Posterior vena cava (tissue), 2 donors: ENCODE measurements at places on chromosomes 12 and 14.

DNA sequence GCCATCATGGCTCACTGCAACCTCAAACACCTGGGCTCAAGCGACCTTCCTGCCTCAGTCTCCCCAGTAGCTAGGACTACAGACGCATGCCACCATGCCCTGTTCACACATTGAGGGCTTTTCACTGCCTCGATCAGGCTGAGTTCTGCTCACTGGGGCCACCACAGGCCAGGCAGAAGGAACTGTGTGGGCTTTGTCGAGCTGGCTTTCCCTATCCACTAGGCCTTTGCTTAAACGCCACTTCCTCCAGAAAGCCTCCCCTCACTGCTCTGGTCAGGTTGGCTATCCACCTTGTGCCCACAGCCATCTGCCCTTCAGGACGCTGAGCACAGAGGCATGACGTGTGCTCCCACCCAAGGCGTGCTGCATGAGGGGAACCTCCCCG is 45.2 kb downstream of the MLXIP start:
- DNase-seq, result peak; percentile 26

DNA sequence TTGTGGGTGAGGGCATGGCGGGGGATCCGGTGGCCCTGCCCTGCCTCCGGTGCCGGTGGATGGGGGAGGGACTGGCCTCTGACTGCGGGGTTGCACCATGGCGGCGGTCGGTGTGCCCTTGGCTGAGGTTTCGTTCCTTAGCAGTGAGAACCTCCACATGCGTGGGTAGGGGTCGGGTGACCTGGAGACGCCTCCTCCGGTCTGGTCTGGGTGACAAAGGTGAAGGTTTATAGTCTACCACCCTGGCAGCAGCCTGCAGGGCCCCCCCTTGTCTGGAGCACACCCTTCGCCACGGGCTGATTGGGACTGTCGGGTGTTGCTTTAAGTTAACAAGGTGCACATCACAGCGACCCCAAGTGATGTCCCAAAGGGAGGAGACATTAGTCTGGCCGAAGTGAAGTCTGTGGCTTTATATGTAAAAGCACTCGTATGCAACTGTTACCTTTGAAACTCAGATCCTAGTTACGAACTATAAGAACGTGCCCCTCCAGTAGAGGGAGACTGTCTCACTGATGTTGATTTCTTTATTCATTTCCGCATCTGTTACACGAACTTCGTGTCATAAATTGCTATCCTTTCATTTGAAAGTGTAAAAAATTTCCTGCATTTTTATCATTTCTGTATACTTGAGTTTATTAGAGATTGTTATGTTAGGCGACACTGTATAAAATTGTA is 74.4 kb downstream of the WDR20 start:
- peak; percentile 73 for DNase-seq

GRCh38 chr12:2101359-2101758 is 48.6 kb downstream of the CACNA1C start:
- no peak for DNase-seq

DNA sequence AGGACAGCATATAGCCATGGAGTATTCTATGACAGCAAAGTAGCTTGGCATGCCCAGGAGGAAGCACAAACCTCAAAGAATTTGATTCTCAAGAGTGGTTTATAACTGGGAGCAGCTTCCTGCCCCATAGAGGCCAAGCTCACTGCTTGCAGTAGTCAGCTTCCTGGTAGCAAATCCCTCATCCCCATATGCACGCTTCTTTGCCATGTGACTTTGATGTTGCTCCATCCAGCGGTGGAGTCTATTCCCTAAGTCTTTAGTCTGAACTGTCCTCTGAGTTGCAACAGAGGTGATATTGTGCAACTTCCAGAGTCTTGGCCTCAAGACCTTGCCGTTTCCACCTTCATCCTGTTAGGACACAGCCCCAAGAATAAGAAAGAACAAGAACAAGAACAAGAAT is 996.8 kb upstream of the TMEM132C start:
- no peak for DNase-seq

GRCh38 chr12:16344269-16344668 is 3.2 kb upstream of the MGST1 start:
- DNase-seq, result no peak

GRCh38 chr14:32492457-32492856 is 163.4 kb downstream of the AKAP6 start:
- no peak for DNase-seq

DNA sequence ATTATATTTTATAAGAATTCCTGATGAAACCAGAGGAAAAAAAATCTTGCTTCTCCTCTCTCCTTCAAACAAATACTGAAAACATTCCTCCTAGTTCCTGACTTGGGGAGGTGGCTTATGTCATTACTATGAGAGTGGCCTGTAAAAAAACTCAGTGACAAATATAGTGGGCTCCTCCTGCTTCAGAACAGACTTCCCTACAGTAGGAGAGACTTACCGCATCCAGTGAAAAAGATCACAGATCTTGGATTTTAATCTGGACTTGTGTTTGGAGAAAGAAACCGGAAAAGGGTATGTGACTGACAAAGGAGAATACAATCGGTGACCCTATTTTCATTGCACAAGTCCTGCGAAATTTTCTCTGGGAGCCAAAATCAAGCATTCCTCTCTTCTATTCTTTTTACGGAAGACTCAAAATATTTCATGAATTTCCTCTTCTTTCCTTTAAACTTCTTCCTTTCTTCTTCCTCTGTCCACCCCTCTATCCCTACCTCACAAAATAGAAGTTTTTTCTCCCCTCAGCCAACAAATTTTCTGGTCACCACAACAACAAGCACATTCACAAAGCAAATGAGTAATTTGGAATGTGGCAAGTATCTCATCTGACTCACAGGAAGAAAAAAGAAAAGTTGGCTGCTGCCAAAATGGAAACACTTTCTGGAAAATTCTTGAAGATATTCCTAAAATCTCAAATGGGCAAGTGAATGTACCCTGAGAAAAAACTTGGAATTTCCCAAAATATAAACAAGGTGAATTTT is 185.1 kb upstream of the CDKN3 start:
- DNase-seq, result no peak

- DNase-seq, result peak; percentile 83
Measured at GRCh38 chr12:112891093-112892024, 15.4 kb upstream of the OAS1 start.

GRCh38 chr14:99889268-99889667 is 96.1 kb downstream of the EML1 start:
- DNase-seq, result no peak

DNA sequence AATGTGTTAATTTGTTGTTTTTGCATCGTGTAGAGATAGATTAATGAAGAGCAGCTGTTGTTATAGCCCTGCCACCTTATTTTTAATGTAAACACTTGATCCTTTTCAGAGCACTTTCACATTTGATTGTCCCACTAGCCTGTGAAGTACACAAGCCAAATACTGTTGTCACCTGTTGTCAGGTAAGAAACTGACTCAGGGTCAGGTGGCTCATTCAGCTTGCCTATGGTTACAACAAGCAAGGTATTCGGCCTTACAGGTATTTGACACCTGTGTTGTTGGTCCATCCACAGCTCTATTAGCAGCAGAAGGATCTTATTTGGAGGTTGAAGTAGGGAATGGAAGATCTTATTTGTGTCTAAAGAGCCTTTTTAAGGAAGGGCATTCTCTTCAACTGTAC is 108.9 kb downstream of the GPR135 start:
- DNase-seq, result no peak

DNA sequence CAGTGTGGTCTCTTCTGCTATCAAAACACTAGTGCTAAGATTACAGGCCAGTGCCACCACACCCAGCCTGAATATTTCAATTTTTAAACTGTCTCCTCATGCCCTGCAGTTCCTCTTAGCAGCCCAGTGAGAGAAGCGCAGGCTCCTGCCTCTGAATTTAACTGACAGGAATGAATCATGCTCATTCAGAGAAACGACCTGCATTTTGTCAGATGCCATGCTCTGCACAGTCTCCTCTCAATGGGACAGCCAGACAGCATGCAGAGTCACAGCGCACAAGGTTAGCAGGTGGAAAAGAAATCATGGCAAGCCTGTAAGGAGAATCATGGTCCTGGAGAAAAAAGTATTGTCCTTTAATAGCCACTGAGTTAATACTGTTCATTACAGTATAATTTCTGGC is 691.0 kb upstream of the SEL1L start:
- DNase-seq, result no peak

GRCh38 chr12:78878866-78879265 is 14.3 kb downstream of the SYT1 start:
- no peak for DNase-seq

DNA sequence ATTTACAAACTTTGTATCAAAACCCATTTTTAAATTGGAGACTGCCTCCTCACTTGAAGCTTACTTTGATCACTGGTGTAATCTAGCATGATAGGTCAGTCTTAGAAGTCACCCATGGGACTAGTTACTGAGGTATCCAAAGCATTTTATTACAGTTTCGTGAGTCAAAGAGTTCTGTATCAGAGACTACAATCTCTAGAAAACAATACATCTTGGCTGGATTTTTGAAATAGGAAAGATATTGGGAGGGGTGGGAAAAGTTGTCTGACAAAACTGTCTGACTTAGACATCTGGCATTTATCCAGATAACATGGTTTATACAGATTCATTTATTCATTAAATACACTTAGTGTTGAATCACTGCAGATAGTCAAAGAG is 173.5 kb upstream of the PDZRN4 start:
- no peak for DNase-seq

- DNase-seq, result peak; percentile 53
Measured at GRCh38 chr12:53211476-53212381, 4.7 kb upstream of the ITGB7 start.

- no peak for DNase-seq
Measured at GRCh38 chr14:74956027-74956279, 556 bp upstream of the PGF start.

GRCh38 chr12:105899589-105899988 is 239.2 kb downstream of the NUAK1 start:
- no peak for DNase-seq

DNA sequence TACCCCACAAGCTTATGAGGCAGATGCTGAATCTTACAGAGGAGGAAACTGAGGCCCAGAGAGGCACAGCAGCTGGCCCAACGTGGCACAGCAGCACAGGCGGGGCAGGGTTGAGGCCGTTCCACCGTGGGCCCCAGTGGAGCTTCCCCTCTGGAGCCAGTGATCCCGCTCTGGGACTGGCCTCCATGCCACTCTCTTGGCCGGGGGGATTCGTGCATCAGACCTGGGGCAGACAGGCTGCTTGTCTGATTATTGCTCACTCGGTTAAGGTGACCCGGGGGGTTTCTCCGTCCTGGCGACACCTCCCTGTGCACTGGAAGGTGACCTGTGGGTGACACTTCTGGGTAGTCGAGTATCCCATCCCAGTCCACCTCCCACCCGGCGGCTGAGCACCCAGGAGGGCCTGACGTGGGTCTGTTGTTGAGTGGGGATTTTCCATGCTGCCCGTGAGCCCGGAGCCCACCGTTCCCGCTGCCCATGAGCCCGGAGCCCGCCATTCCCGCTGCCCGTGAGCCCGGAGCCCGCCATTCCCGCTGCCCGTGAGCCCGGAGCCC is 27.8 kb downstream of the NOC4L start:
- peak; percentile 67 for DNase-seq
